Activated naive CD4-positive, alpha-beta T cell treated with anti-CD3 and anti-CD28 coated beads, Interleukin-2, amount 10 ng/mL, durations not matched to agents 7 days and 5 days (primary cell): ENCODE measurements at places on chromosomes 7 and 10.
A peak's percentile ranks its signal among the peaks of the same experiment; 100 is the strongest.

- no peak for DNase-seq
Measured at GRCh38 chr7:154469652-154470051, 417.5 kb downstream of the DPP6 start.

- no peak for DNase-seq
Measured at GRCh38 chr7:38751416-38751815, 120.2 kb upstream of the AMPH start.

- DNase-seq: no peak
Measured at GRCh38 chr10:92502296-92502808, 71.5 kb downstream of the IDE start.

DNA sequence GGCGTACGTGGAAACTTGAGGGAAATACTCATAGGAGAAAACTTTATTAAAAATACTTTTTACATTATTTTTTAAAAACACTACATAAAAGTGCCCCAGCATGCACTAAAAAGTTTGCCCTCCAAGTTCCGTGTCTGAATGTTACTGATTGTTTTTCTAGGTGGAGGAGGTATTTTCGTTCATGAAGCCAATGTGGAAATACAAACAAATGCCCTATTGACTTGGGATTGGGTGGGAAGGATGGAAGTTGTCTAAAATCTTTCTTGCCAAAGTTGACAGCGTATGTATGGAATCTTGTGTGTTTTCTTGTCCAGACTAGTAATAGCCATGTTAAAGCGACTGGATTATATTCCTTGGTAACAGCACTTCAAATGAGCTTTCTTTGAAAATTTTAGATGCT, 1.2 kb downstream of the PROSER2 start:
- no peak for DNase-seq

DNA sequence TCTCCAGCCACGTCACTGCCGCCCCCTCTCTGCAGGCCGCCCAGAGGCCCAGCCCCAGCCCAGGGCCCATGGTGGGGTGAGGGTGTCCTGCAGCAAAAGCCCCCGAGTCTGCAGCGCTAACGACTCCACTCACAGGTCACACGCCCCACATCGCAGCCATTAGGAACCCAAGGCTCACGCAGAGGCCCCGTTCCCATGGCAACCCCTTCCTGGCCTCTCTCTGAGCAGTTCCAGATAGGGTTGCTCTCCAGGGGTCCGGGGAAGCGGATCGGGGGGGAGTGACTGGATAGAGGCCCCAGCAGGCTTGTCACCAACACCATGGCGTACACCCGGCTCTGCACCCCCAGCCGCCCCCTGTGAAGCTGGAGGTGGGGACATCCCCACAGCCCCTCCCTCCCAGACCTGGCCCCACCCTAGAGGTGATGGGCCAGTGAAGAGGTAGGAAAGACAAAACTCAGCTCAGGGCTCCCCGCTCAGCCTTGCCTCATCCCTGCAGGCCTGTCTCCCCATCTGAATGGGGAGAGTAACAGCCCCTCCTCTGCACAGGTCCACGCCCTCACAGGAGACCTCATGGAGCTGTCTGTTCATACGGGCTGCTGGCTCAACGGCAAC, 41.2 kb downstream of the TNRC18 start:
- no peak for DNase-seq

DNA sequence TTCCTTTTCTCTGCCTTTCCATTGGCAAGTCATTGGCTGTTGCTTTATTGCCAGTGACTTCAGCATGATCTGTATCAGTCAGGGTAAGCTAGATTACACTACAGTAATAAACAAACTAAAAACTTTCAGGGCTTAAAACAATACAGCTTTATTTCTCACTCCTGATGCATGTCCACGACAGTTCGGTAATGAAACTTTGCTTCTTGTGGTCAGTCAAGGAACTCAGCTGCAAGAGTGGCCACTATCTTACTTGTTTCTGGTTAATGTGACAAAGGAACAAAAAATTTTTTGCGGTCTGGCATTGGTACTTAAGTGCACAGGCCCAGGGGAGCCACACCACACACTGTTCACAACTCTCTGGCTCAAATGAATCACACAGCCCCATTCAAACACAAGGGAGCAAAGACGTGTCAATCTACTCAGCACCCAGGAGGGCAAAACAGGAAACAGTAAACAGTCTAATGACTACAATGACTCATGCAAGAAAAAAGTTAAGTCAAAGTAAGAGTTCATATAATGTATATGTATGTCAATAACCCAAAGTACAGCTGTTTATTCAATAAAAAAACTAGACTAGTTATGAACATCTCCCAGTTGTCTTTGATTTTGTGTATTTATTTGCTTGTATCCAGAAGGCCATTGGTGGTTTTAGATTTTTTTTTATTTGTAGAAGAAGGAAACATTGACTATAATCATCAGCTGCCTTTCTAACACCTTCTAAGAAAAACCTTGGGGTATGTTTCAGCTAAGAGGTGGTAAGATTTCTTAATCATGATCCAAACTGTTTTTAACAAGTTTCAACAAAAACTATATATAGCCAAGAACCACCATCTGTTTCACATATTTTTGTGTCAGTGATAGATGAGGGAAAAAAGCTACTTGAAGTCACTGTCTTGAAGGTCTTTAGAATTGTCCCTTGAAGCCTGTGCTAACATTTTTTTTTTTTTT, 134.4 kb upstream of the FAM3C start:
- peak; percentile 46 for DNase-seq

DNA sequence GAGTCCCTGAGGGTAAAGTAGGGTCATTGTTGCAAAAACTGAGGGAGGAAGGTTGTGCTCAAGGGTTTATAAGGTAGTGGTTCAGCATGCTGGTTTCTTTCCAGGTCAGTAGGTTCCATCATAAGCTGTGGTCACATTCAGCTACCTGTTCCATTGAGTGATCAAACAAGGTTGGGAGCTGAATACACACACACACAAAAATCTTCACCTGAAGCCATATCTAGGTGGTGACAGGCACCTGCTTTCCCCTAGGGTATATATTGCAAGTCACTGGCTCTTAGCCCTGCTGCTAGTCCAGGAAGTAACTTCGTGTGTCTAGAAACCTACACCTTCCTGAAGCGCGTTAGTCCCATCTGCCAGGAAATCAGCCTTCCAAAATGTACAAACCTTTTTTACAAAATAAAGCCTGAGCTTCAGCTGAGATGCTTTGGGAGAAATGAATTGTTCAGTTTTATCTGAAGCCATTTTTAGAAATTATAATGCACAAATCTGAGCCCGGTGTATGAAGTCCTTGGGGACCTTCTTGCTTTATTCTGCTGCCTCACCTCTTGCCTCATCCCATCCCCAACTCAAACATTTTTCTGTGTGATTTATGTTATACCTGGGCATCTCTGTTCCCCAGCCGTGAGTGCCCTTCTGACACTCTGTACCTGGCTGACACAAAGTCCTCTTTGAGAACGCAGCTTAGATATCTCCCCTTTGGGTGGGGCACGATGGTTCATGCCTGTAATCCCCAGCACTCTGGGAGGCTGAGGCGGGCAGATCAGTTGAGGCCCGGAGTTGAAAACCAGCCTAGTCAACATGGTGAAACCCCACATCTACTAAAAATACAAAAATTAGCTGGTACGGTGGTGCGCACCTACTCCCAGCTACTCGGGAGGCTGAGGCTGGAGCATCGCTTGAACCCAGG, 10.6 kb upstream of the LAMTOR4 start:
- no peak for DNase-seq

DNA sequence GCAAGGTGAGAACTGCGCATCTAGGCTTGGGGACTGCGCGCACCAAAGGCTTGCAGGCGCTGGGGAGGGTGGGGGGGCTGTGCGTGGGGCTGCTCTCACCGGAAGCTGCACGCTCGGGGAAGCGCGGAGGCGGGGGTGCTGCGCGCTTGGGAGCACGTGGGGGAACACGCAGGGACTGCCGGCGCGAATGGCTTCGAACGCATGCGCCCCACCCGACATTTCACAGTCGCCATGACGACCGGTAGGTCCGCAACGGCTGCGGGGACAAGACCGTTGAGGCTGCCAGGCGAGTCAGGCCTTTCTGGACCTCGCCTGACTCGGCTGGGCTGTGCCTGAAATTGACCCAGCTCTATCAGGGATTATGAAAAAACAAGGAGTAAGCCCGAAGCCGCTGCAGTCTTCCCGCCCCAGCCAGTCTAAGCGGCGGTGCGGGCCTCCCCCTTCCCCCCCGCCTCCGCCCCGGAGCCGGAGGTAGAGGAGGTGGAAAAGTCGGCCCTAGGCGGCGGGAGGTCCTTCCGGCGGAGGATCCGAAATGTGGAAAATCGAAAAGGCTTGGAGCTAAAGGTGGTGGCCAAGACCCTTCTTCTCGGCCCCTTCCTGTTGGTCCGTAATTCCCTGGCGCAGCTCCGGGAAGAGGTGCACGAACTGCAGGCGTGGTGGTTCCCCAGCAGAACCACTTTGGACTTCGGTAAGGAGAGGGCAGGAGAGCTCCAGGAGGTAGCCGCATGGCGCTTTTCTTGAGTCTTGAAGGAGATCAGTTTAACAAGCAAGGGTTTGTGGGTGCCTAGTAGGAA, 34.9 kb upstream of the STEAP1 start:
- DNase-seq: peak; percentile 43
